ENCODE measurements at places on chromosomes 2 and 18.

GRCh38 chr2:159201360-159202063, 85.0 kb downstream of the WDSUB1 start:
- peak; percentile 36 for DNase-seq

- no peak for DNase-seq
These were observed 656.3 kb downstream of the XIRP2 start for GRCh38 chr2:167544602-167545001.

DNA sequence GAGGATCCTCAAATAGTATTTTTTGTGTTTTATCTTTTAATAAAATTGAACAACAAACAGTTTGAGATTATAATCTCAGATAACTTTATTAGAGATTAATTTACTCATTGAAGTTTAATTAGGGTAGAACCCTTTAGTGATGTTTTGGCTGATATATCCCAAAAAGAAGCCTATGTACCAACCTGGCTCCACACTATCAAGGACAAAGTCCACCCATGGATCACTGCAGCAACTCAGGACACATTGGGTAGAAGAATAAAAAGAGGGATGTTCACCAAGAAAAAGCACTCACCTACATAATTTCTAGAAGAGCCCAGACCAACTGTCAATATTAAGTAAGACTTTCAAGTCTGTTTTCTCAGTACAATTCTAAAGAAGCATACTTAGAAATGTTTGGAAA, 112.9 kb downstream of the EXOC6B start:
- DNase-seq: no peak

DNA sequence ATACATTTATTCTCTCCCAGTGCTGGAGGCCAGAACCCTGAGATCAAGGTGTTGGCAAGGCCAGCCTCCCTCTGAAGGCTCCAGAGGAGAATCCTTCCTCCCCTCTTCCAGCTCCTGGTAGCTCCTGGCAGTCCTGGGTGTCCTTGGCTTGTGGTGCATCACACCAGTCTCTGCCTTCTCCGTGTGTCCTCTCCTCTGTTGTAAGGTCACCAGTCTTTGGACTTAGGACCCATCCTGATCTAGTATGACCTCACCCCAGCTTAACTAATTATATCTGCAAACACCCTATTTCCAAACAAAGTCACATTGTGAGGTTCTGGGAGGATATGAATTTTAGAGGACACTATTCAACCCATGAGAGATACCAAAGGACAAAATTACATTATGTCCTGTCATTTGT, 31.1 kb downstream of the TSHZ1 start:
- DNase-seq: no peak

DNA sequence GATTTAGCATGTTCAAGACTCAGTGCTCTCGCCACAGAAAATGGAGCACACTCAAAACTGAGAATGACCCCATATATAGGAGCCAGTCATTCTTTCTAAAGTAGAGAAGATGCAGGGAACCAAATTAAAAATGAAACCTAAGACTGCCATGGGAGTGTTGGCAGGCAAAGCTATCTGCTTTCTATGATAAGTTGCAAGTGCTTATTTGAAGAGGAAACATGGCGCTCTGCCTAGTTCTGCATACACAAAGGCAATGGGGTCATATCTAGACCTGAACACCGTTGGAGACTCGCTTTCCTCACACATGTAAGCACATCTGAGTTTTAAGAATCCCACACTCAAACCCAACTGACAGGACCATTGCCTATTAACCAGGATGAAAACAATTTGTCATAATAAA, 292.5 kb downstream of the ALK start:
- DNase-seq: no peak

DNA sequence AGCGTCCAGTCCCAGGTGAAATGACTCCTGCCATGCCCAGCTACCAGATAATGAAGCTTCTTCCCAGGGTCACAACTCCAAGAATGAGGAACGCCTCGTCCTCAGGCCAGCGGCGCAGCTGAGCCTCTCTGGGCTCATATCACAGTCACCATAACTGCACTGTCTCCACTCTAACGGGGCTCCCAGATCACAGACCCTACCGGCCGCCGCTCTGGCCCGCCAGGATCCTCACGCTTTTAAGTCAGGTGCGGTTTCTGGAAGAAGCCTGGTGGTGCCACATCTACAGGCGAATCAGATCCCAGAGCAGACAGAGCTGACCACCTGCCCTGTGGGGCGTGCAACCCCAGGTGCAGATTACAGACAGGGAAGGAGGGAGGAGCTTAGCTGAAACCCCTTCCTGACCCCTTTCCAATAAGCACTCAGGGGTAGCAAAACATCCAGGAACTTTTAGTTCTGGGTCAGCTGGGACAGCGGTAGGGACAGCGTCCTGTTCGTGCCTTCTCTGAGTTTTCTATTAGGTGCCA, 3.7 kb upstream of the ACKR3 start:
- no peak for DNase-seq

GRCh38 chr18:48866028-48866733, 84.6 kb downstream of the SMAD7 start:
- peak; percentile 12 for DNase-seq

DNA sequence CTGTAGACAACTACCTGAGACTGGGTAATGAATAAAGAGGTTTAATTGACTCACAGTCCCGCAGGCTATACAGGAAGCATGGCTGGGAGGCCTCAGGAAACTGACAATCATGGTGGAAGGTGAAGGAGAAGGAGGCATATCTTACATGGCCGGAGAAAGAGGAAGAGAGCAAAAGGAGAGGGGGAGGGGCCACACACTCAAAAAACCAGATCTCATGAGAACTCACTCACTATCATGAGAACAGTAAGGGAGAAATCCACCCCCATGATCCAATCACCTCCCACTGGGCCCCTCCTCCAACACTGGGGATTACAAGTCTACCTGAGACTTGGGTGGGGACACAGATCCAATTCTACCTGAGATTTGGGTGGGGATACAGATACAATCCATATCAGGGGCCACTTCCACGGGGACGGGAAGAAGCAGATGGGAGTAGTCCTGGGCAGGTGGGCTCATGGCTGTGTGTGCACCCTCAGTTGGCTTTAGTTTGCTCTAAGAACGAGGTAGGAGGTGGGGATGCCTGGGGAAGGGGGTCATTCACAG, 9.9 kb downstream of the MAB21L4 start:
- no peak for DNase-seq

- no peak for DNase-seq
These were observed 494.9 kb upstream of the LRATD1 start for GRCh38 chr2:14137643-14138042.

GRCh38 chr2:20590704-20591515, 60.0 kb downstream of the HS1BP3 start:
- DNase-seq: no peak

DNA sequence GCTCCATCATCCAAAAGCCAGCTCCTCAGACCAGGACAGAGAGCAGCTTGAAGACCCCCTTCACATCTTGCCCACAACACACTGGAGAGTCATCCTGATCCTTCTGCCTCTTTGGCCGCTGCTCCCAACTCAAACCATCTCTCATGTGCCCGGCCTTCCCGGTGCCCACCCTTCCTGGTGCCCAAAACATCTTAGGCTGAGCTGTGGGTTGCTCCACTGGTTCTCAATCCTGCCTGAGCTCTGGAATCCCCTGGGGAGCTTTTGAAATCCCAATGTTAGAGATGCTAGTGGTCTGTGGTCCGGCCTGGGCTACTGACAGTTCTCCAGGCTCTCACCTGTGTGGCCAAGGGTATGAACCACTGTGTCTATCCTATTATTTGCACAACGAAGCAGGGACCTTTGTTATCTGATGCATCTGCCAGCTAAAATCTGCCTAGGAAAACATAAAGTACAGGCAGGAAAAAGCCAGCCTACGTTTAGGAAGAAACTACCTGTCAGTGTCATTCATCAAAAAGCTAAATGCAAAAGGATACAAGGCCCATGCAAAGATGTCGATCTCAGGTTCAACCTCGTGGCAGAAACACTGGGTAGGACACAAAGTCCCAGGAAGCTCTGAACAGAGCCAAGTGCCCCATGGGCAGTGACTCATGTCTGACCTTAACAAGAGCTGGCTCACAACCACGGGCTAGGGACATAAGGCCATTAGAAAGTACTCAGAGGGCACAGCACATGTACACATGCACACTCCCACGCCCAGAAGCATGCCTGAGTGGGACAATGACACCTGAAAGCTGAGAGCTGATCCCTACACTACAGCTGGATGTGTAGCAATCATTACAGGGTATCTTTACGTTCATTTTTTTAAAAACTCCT, 30.8 kb downstream of the TBC1D8 start:
- no peak for DNase-seq

DNA sequence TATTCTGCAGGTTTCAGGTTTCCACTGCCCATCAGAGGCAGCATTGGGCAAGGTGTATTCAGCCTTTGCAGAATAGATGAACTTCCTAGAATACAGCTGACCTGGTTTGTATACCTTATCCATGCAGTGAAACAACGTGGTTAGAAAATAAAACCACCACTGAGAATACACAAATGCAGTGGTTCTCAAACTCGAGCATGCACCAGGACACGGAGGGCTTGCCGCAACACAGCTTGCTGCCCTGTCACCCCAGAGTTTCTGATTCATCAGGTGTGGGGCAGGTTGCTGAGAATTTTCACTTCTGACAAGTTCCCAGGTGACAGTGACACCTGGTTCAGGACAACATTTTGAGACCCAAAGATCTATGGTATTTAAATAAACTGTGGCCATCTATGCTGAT, 23.4 kb upstream of the C1D start:
- DNase-seq: no peak

GRCh38 chr2:37181726-37182684, 6.5 kb downstream of the SULT6B1 start:
- DNase-seq: peak; percentile 38

- DNase-seq: no peak
These were observed 144.5 kb downstream of the LAMA3 start for GRCh38 chr18:23833714-23834113.

DNA sequence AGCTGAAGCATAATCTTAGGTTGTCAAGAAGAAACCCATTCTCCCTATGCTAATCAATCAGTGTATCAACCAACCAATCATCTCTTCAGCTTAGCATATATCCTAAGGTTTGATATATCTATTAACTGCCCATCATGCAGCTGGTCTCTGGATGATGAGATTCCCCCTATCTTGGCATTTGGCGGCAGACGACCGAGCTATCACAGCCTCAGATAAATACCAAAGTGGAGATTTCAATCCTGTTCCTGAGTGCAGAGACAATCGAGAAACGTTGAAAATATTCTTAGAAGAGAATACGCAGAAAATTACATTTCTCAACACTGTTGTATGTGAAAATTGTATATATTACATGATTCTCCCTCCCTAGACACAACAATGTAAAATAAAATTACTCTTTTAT, 259.0 kb upstream of the SIX3 start:
- no peak for DNase-seq

GRCh38 chr2:190972213-190972612, 41.8 kb downstream of the STAT1 start:
- no peak for DNase-seq

Measured in AG04449 (cell line).